ENCODE measurements at places on chromosomes 4 and X.

DNA sequence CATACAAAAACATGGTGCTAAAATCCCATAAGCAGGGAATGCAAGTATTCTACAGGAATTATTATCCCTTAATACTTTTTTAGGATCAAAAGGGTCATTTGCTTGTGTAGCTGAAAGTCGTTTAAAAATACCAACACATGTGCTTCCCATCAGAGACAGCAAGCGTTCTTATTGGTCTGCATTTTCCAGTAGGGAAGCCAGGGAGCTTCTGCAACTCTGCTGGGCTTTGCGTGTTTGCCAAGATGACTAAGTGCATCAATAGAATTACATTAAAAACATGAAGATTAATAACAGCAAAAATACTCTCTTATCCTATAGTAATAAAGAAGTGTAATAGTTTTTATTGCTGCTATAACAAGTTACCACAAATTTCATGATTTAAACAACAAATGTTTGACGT lies 111.2 kb downstream of the QDPR start:
- no peak for DNase-seq

- DNase-seq: no peak
These were observed 214.1 kb upstream of the ATP6AP2 start for GRCh38 chrX:40366661-40367060.

GRCh38 chrX:56281789-56282188 lies 49.6 kb downstream of the KLF8 start:
- peak; percentile 56 for DNase-seq

DNA sequence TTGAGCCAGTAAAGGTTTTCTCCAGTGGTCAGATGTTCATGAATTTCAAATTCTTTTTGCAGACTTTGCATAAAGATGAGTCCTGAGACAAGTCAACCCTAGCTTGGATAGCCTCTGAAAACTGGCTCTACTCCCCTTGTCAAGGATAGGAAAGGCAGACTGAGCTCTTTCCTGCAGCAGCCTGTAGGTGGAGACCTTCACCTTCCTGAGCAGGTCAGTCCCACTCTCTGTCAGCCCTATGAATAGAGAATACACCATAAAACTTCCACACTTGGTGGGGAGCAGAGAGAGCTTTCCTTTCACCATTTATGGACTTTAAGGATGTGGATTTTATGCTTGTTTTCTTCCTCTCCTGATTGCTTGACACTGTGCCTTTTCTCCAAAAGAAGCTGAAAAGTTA lies 41.9 kb downstream of the PCDH19 start:
- peak; percentile 0 for DNase-seq

GRCh38 chr4:176150704-176151103 lies 44.7 kb downstream of the SPATA4 start:
- DNase-seq: no peak

GRCh38 chr4:21077967-21078366 lies 377.7 kb downstream of the PACRGL start:
- no peak for DNase-seq
